NCI-H446 (cell line): ENCODE measurements at places on chromosomes 2 and 18.

DNA sequence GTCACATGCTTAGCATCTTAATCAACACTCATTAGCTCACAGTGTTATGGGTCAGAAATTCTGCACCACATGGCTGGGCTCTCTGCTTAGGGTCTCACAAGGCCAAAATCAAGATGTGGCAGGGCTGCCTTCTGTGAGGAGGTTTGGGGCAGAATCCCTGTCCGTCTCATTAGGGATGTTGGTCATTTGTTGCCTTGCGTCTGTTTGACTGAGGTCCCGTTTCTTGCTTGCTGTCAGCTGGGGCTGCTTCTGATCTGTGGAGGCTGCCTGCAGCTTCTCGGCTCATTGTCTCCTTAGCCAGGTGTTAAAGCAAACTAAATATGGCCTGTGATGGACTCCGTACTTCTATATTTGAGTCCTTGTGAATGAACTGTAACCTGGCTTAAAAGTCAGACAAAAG lies 146.5 kb downstream of the NDUFA10 start:
- no peak for DNase-seq

- DNase-seq, result no peak
These were observed 90.4 kb downstream of the TFCP2L1 start for GRCh38 chr2:121194626-121195025.

DNA sequence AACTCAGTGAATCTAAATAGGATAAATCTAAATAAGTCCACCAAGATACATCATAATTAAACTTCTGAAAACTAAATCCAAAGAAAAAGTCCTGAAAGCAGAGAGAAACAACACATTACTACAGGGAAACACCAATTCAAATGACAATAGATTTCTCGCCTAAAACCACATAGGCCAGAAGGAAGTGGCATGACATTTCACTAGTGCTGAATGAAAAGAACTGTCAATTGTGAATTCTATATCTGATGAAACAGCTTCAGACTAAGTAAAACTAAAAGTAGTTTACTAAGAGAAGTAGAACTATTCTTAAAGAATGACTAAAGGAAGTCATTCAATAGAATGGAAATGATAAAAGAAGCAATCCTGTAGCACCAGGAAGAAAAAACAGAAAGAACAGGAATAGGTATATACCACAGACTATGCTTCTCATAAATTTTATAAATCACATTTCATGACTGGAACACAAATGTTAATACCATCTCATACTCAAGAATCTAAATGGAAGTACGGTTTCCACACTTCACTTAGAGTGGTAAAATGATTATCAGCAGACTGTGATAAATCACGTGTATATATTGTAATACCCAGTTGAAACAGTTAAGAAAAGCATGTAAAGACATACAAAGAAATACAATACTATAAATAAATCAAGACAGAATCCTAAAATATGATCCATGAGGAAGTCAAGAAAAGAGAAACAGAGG lies 46.4 kb downstream of the ASXL2 start:
- DNase-seq, result no peak

DNA sequence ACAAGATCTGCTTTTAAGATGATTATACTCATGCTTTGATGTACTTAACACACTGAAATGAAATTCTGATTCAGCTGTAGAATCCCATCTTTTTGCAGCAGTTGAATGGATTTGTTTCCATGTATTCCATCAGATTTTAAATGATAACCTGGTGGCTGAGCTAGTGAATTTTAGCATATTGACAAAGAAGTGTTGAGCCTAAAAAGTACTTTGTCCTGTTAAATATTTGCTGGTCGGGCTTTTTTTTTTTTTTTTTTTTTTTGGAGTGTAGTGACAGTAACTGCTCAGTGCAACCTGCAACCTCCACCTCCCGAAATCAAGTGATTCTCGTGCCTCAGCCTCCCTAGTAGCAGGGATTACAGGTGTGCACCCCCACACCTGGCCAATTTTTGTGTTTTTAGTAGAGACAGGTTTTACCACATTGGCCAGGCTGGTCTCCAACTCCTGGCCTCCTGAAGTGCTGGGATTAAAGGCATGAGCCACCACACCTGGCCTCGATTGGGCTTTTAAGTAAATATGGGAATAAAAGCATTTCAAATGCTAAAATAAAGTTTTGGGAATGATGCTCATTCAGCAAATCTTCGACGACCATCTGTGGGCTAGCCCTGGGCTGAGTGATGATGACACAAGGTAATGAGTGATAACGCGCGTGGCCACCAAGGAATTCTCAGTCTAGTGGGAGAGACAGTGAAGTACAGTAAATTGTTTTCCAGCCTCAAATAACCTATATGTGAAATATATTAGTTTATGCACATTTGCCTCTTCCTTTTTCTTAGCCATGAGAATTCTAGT lies 2.2 kb downstream of the ELP2 start:
- DNase-seq, result no peak

- no peak for DNase-seq
These were observed 133.8 kb upstream of the RNF152 start for GRCh38 chr18:62026586-62026985.
